ENCODE measurements at places on chromosomes 1 and 21. TPM values are rescaled to one million over a fixed set of nuclear protein-coding genes. Genes with fewer than 3 reads are reported as not detected.

The PRAMEF14 gene
- total RNA-seq: not detected

The NEK2 gene
- total RNA-seq: 31.1 TPM

The TSNAX gene
- total RNA-seq: 29.9 TPM

The IVL gene
- 2.1 TPM for total RNA-seq

The KRTAP6-3 gene
- not detected for total RNA-seq

The OLFML3 gene
- 11.1 TPM for total RNA-seq

The ANKRD13C gene
- 15.4 TPM for total RNA-seq

The NRAS gene
- total RNA-seq: 64.0 TPM

The BRDT gene
- not detected for total RNA-seq

The OLIG2 gene
- not detected for total RNA-seq

The LHX4 gene
- not detected for total RNA-seq

The VASH2 gene
- total RNA-seq: 0.27 TPM

The TTLL10 gene
- total RNA-seq: not detected

The CCDC24 gene
- total RNA-seq: 12.4 TPM

The TMED5 gene
- 47.7 TPM for total RNA-seq

The LRRC38 gene
- not detected for total RNA-seq

The CD1B gene
- not detected for total RNA-seq

The SAMSN1 gene
- not detected for total RNA-seq

The KNCN gene
- not detected for total RNA-seq

The SHISAL2A gene
- not detected for total RNA-seq

The CFHR2 gene
- not detected for total RNA-seq

The GBP6 gene
- total RNA-seq: 0.39 TPM

The DNAJC28 gene
- 1.2 TPM for total RNA-seq

The CDC20 gene
- 192 TPM for total RNA-seq

The ECM1 gene
- 73.1 TPM for total RNA-seq

The GAS5 gene
- 361 TPM for total RNA-seq

The SPRR4 gene
- 0.18 TPM for total RNA-seq

The ARHGAP29 gene
- 172 TPM for total RNA-seq

The TCHH gene
- total RNA-seq: 0.10 TPM

The PPIAL4G gene
- not detected for total RNA-seq

The SH3BGR gene
- 1.3 TPM for total RNA-seq

The ARL8A gene
- 26.0 TPM for total RNA-seq

The KLF17 gene
- not detected for total RNA-seq

The MED8 gene
- 36.7 TPM for total RNA-seq

The SPRR1A gene
- 7.7 TPM for total RNA-seq

Measured in foreskin keratinocyte (primary cell).